ENCODE measurements at places on chromosomes 6 and 20.

GRCh38 chr6:34518669-34519365 is 37.3 kb downstream of the SPDEF start:
- no peak for DNase-seq

GRCh38 chr6:16563628-16564240 is 197.5 kb downstream of the ATXN1 start:
- no peak for DNase-seq

GRCh38 chr6:69584536-69584912 is 212.3 kb downstream of the LMBRD1 start:
- DNase-seq: no peak

- DNase-seq: no peak
Observed at GRCh38 chr6:56096541-56096940, 150.8 kb downstream of the COL21A1 start.

GRCh38 chr6:36924131-36924530 is 30.4 kb upstream of the PI16 start:
- DNase-seq: no peak

Measured in SHP77 (cell line).